ENCODE measurements at places on chromosomes 16 and 17.
A peak's percentile ranks its signal among the peaks of the same experiment; 100 is the strongest.

DNA sequence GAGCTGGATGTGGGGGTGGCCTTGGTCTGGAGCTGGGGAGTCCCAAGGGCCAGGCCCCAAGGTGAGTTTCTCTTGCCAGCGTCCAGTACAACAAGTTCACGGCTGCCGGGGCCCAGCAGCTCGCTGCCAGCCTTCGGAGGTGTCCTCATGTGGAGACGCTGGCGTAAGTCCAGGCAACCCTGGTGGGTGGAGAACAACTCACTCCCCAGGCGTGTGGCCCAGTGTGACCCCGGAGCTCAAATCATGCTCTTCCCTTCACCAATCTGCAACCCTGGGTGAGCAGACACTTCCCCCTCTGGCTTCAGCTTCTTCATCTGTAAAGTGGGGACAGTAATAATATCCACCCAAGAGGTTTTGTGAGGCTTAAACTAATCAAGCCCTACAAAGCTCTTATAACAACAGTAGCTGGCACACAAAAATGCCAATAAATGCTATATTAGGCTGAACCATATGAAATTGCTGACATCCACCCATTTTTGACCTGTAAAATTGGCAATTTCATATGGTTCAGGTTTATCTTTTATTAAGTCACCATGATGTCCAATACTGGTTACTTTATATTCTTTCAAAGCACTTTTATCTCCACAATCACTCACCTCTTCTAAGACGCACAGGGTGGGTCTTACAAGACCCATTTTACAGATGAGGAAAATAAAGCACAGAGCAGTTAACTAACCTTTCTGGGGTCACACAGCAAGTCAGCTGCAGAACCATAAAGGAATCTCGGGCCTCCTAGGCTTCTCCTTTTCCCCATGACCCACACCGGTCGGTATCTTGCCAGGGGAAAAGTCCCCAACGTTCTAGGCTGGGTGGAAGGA is 19.7 kb downstream of the DEXI start:
- no peak for DNase-seq

DNA sequence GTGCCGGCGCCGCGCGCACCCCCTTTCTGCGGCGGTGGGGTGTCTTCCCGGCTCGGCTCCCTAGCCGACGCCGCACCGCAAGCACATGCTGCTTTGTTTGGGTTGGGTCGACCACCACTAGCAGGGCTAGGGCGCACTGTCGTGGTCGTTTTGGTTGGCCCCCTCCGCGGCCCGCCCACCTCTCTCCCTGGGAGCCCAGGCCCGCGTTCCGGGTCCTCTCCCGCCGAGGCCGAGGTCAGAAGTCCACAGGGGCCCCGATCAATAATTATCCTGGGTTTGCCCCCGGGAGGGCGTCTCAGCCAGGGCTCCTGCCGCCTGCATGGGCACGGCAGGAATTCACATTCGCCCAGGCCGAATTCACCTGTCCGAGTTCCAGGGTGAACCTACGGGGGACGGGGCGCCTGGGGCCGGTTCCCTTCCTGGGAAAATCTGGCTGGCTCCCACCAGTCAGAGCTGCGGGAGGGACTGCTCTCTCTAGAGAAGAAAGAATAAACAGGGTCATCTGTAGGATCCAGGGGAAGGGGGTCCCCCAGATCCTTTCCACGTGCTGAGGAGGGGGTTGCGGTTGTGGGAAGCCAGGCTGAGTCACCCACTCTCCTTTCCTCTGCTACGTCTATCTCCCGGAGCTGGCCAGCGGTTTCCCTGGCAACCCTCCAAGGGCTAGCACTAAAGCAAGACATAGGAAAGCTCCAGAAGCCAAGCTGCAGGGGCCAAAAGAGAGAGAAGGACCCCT is 584 bp upstream of the STAT5B start:
- DNase-seq: peak; percentile 86

DNA sequence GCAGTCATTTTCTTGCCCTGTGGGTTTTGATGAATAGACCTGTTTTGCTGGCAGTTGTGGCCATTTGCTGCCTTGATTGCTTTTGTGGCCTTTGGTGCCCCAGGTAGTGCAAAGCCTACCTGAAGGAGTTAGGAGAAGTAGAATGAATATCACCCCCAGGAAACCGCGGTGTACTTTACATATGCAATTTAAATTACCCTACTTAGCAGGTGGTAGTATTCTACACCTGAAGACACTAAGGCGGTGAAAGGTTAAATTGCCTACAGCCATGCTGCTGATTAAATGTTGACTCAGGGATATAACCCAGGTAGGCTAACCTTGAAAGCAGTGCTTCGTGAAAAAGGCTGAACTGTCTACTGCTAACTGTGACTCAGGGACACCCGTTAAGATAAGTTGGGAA is 27.2 kb upstream of the WWOX start:
- peak; percentile 52 for DNase-seq

DNA sequence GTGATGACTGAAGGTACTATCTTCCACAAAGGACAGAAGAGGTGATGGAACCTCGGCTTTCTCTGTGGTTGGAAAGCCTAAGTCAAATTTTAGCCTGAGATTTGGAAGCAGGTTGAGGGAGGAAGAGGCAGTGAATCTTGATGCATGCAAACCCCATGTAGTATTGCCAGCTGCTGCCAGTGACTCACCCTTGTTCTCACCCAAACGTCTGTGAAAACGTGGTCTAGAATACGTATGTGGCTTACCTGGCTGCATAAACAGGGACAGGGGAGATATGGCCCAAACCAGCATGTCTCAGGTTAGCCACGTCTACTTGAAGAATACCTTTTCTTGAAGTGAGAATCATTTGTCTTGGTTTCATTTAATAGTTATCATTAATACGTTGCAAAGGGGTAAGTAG is 438.0 kb upstream of the MAF start:
- DNase-seq: no peak

DNA sequence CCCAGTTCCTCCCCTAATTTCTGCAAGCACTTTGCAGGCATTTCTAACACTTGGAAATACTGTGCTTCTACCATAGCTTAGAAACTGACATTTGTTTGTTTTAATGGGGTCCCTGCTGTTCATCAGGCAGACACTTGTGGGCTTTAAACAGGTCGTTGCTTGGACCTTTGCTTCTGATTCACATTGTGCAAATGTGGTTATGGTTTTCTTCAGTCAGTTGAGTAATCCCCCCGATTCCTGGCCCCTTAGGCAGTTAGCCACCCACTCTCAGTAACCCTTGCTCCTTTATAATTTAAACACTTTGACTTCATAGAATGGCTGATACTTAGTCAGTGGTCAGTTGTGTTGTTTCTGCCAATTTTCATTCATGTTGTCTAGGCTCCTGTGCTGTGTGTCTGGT is 39.4 kb downstream of the SLC47A1 start:
- DNase-seq: peak; percentile 32

GRCh38 chr17:58668598-58668935 is 23.3 kb downstream of the TEX14 start:
- DNase-seq: no peak

- no peak for DNase-seq
Measured at GRCh38 chr16:1787056-1787321, 4.2 kb downstream of the NUBP2 start.

DNA sequence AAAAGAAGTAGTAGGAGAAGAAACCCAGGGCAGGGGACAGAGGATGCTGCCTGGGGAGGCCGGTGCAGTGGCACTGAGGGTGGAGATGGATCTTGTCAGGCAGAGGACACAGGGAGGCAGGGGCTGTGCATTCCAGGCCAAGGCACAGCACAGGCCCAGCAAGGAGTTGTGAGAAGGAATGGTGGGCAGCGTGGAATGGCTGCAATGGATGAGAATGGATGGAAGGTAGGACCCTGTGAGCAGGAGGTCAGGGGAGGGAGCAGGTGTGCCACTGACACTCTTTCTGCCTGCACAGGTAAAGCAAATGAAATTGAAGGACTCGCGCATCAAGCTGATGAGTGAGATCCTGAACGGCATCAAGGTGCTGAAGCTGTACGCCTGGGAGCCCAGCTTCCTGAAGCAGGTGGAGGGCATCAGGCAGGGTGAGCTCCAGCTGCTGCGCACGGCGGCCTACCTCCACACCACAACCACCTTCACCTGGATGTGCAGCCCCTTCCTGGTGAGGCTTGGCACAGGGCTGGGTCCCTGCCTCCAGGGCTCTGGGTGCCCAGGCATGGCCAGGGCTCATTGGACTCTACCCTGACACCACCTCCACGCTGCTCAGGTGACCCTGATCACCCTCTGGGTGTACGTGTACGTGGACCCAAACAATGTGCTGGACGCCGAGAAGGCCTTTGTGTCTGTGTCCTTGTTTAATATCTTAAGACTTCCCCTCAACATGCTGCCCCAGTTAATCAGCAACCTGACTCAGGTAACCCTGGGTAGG is 32.8 kb downstream of the ABCC3 start:
- DNase-seq: no peak

- peak; percentile 87 for DNase-seq
Measured at GRCh38 chr16:4506450-4506849, 30.3 kb downstream of the HMOX2 start.

DNA sequence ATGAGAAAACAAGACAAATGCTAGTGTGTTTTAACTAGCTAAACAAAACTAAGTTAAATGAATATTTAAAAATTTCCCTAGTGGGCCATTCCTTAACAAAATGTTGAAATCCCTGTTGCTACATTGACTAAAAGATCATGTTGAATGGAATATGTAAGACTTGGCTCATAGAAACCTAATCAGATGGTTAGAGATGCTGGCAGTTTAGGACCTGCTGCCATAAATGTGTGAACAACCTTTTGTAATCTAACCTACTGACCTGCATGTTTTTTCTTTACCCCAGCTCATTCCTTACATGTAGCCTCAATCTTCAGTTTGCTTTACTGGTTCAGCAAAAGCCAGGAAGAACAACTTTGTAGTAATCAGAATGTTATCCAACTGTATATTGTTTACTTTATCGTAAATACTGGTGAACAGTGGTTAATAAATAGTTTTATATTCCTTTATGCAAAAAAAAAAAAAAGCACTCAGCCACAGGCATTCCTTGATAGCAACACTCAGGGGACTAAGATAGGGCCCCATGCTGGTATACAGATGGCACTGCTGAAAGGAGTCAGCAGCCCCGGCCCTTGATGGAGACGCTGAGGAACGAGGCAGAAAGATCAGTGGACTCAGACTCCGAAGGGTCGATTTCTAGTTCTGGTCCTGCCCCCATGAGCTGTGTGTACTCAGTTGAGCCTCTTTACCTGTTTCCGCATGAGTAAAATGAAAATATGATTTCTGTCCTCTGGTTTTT is 78.2 kb downstream of the MARF1 start:
- DNase-seq: no peak

DNA sequence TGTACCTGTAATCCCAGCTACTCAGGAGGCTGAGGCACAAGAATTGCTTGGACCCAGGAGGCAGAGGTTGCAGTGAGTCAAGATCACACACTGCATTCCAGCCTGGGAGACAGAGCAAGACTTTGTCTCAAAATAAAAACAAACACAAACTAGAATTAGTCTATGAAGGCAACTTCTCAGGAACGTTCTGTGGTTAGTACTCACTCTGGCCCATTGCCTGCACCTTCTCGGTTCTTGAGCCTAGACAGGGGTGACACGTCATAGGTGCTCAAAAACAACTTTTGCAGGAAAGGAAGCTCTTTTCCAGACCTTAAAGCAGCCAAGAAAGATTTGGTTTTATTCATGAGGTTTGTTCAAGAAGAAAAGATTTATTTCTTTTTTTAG is 22.3 kb upstream of the CNOT1 start:
- DNase-seq: no peak

GRCh38 chr17:67139784-67140665 is 95.7 kb downstream of the CACNG1 start:
- no peak for DNase-seq

DNA sequence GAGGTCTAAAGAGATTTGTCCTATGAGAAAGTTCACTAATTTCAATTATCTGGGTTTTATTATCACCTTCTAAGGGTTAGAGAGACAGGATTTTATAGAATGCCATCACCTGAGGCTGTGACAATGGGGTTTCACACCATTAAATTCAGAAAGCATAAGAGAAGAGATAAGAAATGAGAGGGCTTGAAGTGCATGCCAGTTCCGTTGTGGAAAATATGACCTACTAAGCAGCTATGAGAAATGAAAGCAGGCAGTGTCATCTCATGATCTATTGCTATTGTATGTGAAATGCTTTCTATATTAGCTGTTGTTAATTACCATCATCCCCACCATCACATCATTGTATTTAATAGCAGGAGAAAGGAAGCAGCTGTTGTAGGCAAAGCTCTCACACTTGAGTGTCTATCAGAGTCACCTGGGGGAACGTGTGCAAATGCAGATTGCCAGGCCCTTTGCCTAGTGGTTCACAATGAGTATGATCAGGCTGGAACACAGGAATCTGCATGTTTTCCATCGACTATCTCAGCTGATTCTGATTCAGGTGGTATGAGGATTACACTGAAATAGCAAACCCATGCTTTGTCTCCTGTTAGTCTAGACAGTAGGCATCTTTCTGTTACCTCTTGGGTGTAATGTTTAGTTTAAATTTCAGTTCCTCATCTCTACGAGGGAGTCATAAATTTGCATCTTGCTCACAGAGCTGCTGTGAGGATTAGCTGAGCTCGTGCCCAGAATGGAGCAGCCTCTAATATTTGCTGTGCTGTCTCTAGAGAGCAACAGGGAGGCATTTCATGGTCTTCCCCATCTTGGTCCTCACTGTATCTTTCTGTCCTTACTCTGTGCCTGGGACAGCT is 256.4 kb downstream of the CDH13 start:
- no peak for DNase-seq

DNA sequence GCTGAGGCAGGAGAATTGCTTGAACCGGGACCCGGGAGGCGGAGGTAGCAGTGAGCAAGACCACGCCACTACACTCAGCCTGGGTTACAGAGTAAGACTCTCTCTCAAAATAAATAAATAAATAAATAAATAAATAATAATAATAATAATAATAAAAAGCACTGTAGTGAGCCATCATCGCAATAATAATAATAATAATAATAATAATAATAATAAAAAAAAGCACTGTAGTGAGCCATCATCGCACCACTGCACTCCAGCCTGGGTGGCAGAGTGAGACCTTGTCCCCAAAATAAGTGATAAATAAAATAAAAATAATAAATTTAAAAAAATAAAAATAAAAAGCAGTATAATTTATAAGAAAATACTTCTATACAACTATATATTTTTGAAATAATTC is 40.3 kb downstream of the SMURF2 start:
- no peak for DNase-seq

DNA sequence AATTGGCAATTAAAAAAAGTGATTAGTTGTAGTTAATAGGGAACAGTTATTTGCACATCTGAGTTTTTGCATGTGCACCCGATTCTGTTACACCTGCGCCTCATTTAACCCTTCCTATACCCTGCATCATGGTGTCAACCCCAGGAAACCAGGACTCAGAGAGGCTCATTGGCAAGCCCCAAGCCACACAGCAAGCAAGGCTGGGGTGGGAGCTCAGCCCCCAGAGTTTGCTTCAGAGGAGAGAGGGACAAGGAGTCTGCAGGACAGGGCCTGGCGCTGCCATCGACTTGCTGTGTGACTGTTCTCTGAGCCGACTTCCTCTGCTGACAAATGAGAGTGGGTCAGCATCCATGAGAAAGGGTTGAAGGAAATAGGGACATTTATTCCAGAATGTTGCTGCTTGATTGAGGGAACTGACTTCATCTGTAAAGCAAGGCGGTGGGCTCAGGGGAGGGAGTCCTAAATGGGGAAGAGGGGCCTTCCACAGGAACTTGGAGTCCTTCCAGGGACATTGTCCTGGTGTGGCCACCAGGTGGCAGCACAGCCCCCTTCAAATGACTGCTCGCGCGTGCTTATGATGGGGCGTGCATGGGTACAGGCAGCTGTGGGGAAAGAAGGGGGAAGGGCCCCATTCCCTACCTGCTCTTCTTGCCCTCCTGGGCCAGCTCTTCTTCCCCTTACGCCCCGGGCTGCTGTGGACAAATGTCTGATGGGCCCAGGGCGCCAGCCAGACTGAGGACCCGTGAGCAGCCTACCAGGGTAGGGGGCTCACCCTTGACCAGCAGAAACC is 51.6 kb downstream of the NT5M start:
- DNase-seq: peak; percentile 90

- DNase-seq: no peak
Measured at GRCh38 chr16:11252482-11252931, 3.5 kb downstream of the SOCS1 start.
